Brain pericyte (primary cell): ENCODE measurements at places on chromosomes 13 and 19.

GRCh38 chr19:51257471-51257870 lies 6.6 kb downstream of the SIGLECL1 start:
- DNase-seq, result no peak

DNA sequence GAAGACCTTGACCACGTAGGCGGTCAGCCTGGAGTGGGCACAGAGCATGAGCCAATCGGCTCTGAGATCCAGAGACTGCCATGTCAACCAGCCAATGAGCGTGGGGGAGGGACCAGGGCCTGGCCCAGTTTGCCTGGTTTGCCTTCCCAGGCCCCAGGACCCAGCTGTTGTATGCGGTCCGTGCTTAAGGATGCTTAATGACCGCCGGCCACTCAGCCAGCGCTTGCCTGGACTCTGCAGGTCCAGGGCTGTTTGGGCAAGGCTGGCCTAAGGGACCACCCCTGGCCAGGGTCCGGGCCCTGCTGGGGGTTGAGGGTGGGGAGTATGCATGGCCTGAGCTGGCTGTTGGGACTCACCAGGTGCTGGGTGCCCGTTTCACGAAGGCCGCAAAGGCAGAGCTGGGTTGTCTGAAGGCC lies 23.1 kb upstream of the TNFSF14 start:
- no peak for DNase-seq

- no peak for DNase-seq
Observed at GRCh38 chr13:41820581-41821237, 140.2 kb downstream of the VWA8 start.

- no peak for DNase-seq
Observed at GRCh38 chr13:24748061-24748400, 15.9 kb upstream of the RNF17 start.

DNA sequence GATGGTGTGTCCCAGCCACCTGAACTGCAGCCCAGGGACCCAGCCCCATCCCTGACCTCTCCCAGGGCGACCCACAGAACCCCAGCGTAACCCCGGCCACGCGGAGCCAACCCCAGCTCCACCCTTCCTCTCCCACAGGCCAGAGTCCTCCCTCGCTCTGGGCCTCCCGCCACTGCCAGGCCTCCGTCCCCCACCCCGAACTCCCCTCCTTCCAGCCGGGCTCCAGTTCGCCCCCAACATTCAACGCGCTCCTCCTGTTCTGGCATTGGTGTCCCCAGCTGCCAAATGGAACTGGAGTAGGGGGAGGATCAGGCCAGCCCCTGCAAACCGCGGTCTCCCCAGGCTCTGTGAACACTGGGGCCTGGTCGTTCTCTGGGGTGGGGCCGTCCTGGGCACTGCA lies 7.4 kb downstream of the LINGO3 start:
- no peak for DNase-seq

GRCh38 chr19:46100344-46100743 lies 24.1 kb downstream of the IGFL3 start:
- DNase-seq, result no peak

DNA sequence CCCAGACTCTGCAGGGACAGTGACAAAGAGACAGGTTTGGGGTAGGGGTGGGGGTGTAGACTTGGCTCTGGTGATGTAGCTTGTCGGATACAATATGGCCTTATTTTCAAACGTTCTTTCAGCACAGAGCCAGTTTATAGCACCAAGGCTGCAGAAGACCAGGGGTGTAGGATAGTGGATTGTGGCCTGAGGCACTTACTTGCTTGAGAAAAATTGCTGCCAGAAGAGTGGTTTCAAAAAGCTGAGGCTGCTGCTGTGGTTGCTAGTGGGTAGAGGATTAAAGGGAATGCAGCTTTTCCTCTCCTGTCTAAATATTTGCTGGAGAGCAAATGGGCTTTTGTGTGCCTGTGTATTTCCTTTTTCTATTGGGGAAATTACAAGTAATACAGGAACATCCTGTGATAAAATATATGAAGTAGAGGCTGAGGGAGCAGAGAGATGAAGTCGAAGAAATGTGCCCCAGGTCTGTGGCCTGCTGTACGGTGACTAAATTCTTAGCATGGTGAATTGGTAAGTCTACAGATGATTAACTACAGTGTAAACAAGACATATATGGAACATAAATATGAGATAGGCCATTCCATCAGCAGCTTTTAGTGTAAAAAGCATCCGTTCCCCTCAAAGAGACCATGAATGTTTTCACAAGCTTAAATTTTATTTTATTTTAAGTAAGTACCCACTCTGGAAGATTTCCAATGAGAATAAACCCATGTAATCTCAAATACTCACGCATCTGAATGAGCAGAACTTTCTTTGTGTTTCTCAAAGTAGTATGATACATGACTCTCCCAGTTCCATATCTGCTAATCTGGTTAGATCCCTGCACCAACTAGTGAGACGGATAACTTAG lies 112.9 kb downstream of the LRCH1 start:
- no peak for DNase-seq

DNA sequence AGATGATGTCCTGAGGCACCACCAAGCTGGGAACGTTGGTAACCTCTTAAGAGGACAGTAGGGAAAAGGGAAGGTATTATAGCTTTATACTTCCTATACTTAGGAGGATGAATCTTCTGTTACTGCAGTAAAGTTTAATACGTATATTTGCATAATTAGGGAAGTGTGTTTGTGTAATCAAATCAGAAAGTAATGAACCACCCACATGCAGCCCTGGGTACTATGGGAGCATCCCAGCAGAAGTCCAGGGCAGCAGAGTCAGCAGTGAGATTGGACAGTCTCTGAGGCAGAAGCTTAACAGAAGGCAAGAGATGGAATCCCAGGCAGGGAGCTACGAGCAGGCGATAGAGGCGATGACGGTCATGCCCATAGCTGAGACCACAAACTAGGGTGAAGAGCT lies 12.5 kb downstream of the SAFB start:
- DNase-seq, result no peak

- peak; percentile 47 for DNase-seq
Observed at GRCh38 chr13:41985788-41986508, 25.0 kb upstream of the VWA8 start.

GRCh38 chr13:47930649-47931165 lies 70.4 kb downstream of the SUCLA2 start:
- no peak for DNase-seq

- no peak for DNase-seq
Observed at GRCh38 chr13:30681843-30682242, 53.5 kb upstream of the ALOX5AP start.

DNA sequence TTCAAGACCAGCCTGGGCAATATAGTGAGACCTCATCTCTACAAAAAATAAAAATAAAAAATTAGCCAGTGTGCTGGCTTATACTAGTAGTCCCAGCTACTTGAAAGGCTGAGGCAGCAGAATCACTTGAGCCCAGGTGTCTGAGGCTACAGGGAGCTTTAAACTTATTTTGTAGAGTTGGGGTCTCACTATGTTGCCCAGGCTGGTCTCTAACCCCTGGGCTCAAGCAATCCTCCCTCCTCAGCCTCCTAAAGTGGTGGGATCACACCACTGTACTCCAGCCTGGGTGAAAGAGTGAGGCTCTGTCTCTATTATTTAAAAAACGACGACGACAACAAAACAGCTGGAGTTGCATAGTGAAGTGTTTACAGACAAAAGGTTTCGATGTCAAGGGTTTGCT lies 8.0 kb downstream of the RAB3D start:
- DNase-seq, result no peak

- no peak for DNase-seq
Observed at GRCh38 chr13:98033277-98034247, 80.1 kb downstream of the IPO5 start.

DNA sequence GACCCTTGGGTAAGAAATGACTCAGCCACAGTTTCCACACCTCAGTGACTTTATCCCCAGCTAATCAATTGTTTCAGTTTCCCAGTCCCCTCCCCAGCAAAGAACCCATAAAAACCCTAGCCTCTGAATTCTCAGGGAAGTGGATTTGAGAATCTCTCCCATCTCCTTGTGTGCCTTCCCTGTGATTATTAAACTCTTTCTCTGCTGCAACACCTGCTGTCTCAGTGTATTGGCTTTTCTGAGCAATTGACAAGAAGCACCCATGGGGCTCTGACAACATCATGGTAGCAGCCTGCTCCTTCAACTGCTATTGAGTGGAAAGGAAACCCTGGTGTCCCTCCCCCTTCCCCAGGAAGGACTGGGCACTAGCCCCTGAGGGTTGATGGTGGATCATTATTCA lies 73.7 kb downstream of the UQCRFS1 start:
- no peak for DNase-seq

DNA sequence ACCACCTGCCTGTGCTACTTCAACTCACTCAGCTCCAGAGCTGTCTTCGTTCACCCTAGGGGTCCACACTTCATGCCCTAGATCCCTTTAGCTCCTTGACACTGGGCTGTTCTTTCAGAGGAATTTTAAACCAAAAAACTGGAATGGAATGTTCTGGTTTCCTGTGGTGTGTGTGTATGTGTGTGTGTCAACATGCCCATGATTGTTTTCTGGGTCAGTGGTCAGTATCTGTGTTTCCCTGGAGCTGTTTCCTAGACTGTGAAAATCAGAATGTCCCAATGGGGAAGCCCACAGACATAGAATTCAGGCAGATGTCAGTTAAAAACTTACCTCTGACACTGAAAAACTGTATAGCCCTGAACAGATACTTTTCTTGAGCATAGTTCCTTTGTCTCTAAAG lies 1.3 kb downstream of the PMIS2 start:
- no peak for DNase-seq

- no peak for DNase-seq
Observed at GRCh38 chr13:22427066-22427465, 753.7 kb upstream of the SGCG start.

- no peak for DNase-seq
Observed at GRCh38 chr13:113116206-113116800, 6.3 kb upstream of the F10 start.

GRCh38 chr13:43196750-43197370 lies 173.5 kb downstream of the DNAJC15 start:
- no peak for DNase-seq

- DNase-seq, result no peak
Observed at GRCh38 chr19:50046649-50047503, 21.1 kb downstream of the ZNF473 start.

DNA sequence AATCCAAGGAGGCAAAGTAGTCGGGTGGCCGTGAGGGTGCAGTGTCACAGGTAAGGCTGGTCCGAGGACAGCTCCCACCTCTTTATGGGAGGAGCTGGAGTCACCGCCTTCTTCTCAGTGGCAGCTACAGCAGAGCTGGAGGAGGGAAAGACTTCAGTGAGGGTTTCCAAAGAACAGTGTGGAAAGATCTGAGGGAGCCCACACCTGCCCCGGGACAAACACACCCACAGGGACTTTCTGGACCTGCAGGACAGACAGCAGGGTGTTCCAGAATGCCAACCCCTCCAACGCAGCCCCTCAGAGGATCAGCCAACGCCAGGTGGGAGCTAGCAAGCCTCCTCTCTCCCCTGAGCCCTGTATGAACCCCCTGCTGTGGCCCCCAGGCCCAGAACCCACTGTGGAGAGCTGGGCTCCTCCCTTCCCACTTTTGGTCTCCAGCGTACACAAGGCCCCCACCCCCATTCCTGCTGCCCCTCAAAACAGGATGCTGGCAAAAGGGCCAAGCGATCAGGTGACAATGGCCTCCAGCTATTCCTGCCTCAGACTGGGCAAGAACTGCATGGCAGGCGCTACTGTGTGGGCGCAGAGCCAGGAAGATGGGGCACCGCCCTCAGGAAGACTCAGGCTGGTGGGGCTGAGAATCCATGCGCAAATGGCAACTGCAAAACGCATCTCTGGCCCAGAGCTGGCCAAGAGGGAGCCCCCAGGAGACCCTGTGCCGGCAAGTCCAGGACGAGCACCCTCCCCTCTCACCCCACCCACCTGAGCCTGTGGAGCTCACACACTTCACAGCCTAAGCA lies 3.5 kb upstream of the CD320 start:
- DNase-seq, result no peak

- no peak for DNase-seq
Observed at GRCh38 chr13:101626925-101627555, 174.6 kb downstream of the ITGBL1 start.

- DNase-seq, result peak; percentile 49
Observed at GRCh38 chr19:3154957-3155736, 19.3 kb downstream of the GNA15 start.
